ENCODE measurements at places on chromosomes 6 and 20.
A peak's percentile ranks its signal among the peaks of the same experiment; 100 is the strongest.

DNA sequence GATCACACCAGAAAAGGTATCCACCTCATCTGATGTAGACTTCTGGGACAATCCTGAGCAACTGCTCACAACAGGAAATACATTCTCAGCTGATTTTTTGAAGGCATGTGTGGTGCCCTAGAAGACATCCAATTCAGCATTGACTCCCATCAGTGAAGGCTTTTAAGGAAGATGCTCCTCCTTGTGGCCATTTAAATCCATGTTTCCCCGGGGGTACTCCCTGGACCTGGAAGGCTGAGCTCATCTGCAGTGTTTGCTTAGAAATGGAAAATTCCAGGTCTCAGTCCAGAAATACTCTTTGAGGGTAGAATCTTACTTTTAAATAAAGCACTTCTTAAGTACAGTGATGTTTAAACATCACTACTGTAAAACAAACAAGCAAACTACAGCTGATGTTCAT, 195.5 kb upstream of the PDE10A start:
- no peak for DNase-seq
- H3K36me3 ChIP-seq, result peaks cover 4% of the 10 kb centered on the region
- no peak overlapping the region for H3K4me3 ChIP-seq

GRCh38 chr6:8006208-8006607, 58.0 kb downstream of the BLOC1S5 start:
- H3K4me3 ChIP-seq, result no peak overlapping the region
- no peaks in the 10 kb centered on the region for H3K36me3 ChIP-seq
- DNase-seq, result no peak

GRCh38 chr6:110878751-110879522, 4.4 kb downstream of the AMD1 start:
- peaks cover 53% of the 10 kb centered on the region for H3K4me1 ChIP-seq
- no peaks in the 10 kb centered on the region for H3K27me3 ChIP-seq
- peak overlapping the region; percentile 94 for H3K27ac ChIP-seq
- no peak for DNase-seq
- no peaks in the 10 kb centered on the region for H3K36me3 ChIP-seq

DNA sequence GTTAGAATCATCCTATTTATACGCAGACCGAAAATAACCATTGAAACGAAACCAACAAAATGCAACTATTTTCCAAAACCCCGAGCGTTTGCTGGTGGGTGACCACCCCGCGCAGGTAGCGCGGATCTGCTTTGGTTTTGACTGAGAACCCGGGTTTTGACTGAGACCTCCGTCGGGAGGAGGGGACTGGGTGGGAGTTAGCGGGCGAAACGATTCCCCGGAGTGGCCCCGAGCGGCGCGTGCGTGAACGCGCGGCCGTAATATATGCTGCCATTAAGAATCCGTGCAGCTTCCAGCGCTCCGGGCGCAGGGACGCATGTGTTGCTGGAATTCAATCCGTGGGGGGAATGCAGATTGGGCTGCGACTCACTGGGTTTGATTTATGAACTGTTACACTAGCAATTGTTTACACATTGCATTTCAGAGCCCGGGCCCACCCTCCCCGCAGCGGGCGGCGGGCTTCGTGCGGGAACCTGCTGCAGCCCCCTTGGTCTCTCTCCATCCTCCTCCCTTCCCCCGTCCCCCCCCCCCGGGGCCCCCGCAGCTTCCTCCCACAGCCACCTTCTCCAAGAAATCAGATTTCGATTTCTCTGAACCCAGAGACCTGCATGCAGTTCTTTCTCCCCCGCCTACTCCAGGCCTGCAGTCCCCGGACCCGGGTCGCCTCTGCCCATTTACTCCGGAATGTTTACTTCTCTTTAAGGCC, 9.9 kb downstream of the NRN1 start:
- H3K27me3 ChIP-seq, result peaks cover 93% of the 10 kb centered on the region
- H3K4me3 ChIP-seq, result peak overlapping the region; percentile 90
- no peak overlapping the region for H3K27ac ChIP-seq
- no peak for DNase-seq
- peaks cover 12% of the 10 kb centered on the region for H3K36me3 ChIP-seq

GRCh38 chr6:116176596-116176995, 50.7 kb upstream of the COL10A1 start:
- DNase-seq, result no peak
- H3K4me3 ChIP-seq, result no peak overlapping the region
- H3K36me3 ChIP-seq, result peaks cover 2% of the 10 kb centered on the region
- H3K4me1 ChIP-seq, result no peaks in the 10 kb centered on the region
- H3K27me3 ChIP-seq, result no peaks in the 10 kb centered on the region

GRCh38 chr6:165571068-165571682, 91.9 kb downstream of the PDE10A start:
- H3K27me3 ChIP-seq, result no peaks in the 10 kb centered on the region
- H3K4me3 ChIP-seq, result no peak overlapping the region
- DNase-seq, result no peak
- H3K36me3 ChIP-seq, result no peaks in the 10 kb centered on the region

DNA sequence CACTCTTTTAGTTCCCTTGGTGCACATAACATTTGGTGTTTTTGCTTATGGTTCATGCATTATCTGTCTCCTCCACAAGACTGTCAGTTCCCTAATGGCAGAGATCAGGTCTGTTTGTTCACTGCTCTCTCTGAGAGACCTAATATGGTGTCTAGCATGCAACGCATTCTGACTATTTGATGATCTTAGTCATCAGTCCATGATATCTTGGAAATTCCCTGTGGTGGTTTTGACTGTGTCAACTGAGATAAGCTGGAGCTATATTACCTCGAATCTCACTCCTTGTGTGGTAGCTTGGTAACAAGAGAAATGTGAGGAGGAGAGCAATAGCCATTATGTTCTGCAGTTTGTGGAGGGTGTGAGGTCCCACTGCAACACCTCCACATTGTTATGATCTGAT, 229.8 kb downstream of the FRK start:
- H3K4me1 ChIP-seq, result no peaks in the 10 kb centered on the region
- no peak overlapping the region for H3K4me3 ChIP-seq
- no peak overlapping the region for H3K27ac ChIP-seq
- no peaks in the 10 kb centered on the region for H3K27me3 ChIP-seq
- H3K36me3 ChIP-seq, result no peaks in the 10 kb centered on the region

DNA sequence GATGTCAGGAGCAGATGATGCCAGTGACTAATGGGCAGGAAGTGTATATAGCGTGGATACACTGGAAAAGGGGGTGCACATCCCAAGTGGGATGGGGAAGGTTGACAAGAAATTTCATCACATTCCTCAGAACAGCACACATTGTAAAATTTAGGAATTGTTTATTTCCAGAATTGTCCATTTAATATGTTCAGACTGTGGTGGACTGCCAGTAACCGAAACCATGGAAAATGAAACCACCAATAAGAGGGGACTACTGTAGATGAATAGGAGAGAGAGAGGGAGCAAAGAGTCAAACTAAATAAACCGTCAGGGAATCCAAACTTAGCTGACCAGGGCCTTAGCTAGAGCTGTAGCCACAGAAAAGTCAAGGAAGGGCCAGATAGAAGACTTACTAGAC, 164.4 kb upstream of the PRDM1 start:
- peaks cover 8% of the 10 kb centered on the region for H3K27me3 ChIP-seq
- no peak overlapping the region for H3K27ac ChIP-seq
- H3K4me1 ChIP-seq, result peaks cover 2% of the 10 kb centered on the region
- no peak for DNase-seq
- H3K4me3 ChIP-seq, result no peak overlapping the region

- no peak overlapping the region for H3K4me3 ChIP-seq
- H3K27me3 ChIP-seq, result no peaks in the 10 kb centered on the region
- no peak overlapping the region for H3K27ac ChIP-seq
- DNase-seq, result no peak
- H3K36me3 ChIP-seq, result no peaks in the 10 kb centered on the region
These were observed 271.4 kb upstream of the TBX18 start for GRCh38 chr6:85035766-85036165.

- peaks cover 3% of the 10 kb centered on the region for H3K36me3 ChIP-seq
- no peaks in the 10 kb centered on the region for H3K27me3 ChIP-seq
- DNase-seq, result no peak
- H3K27ac ChIP-seq, result no peak overlapping the region
These were observed 39.3 kb downstream of the DTNBP1 start for GRCh38 chr6:15623276-15624116.

DNA sequence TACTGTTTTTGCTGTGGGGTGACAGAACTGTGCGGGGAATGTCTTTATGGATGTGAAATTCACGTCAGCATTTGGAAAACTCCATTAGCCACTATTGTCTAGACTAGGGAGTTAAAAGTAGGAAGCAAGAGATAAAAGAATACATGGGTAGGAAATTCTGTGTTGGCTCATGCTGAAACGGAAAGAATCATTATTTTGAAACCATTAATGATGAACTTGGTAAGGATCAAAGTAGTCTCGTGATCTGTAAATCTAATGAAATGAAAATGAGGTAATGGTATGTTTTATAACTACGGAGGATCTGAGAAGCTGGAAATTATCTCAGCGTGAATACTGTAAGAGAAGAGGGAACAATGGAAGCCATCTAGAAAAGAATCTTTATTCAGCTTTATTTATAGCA, 11.1 kb upstream of the CD40 start:
- no peak for DNase-seq
- H3K4me1 ChIP-seq, result peaks cover 9% of the 10 kb centered on the region
- no peak overlapping the region for H3K27ac ChIP-seq
- H3K27me3 ChIP-seq, result peaks cover 71% of the 10 kb centered on the region

DNA sequence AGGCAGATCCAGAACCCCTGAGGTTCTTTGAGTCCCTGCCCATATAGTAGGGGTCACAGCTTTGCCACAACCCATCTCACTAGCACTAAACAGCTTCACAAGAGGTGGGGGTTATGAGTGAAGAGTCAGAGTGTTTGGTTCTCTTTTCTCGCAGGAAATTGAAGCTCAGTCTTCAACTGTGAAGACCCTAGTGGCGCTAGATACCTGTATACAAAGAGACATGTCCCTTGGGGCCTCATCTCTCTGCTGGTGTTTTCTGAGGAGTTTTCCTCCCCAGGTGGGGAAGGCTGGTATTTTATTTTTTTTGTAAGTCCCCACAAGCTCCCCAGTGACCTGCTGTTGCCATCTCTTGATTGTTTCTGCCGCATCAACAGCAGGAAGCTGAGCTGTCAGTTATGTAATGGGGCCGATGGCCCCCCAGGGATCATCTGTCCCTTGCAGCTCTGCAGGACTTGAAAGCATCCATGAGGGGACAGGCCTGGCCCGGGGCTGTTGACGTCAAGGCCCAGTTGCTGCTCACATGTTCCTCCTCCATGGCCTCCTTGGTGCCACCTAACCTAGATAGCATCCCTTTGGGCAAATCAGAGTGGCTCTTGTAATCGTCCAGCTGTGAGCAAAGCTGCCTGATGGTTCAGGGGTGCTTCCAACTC, 23.1 kb downstream of the STK35 start:
- H3K36me3 ChIP-seq, result no peaks in the 10 kb centered on the region
- no peak overlapping the region for H3K4me3 ChIP-seq
- no peak overlapping the region for H3K27ac ChIP-seq
- no peak for DNase-seq

DNA sequence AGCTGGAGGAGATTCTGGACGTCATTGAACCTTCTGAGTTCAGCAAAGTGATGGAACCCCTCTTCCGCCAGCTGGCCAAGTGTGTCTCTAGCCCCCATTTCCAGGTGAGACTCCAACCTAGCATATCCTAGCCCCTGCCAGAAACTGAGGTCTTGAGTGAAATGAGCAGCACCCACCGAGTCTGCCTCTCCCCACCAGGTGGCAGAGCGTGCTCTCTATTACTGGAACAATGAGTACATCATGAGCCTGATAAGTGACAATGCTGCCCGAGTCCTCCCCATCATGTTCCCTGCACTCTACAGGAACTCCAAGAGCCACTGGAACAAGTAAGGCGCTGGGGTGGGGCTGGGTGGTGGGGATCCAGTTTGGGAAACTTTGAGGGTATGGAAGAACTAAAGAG, 4.6 kb downstream of the MEA1 start:
- DNase-seq, result no peak
- no peak overlapping the region for H3K4me3 ChIP-seq
- peaks cover 8% of the 10 kb centered on the region for H3K36me3 ChIP-seq

DNA sequence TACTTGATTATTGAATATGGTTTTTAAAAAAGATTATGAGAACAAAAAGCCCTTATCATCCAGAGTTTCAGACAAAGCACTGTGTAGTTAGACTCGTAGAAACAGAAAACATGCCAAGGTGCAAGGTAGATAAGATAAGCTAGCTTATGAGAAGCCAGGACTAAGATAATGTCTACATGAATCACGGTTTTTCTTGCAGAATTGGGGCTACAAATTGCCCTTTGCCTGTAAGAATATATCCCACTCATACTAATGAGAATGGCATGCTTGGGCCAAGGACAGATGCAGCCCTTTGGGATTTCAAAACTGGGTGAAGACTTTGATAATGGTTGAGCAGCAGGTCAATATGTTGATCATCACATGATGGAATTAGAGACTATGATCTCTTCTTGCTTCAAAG, 165.3 kb upstream of the PREP start:
- peaks cover 7% of the 10 kb centered on the region for H3K27me3 ChIP-seq
- DNase-seq, result no peak
- no peak overlapping the region for H3K27ac ChIP-seq
- H3K4me1 ChIP-seq, result no peaks in the 10 kb centered on the region
- peaks cover 5% of the 10 kb centered on the region for H3K36me3 ChIP-seq

DNA sequence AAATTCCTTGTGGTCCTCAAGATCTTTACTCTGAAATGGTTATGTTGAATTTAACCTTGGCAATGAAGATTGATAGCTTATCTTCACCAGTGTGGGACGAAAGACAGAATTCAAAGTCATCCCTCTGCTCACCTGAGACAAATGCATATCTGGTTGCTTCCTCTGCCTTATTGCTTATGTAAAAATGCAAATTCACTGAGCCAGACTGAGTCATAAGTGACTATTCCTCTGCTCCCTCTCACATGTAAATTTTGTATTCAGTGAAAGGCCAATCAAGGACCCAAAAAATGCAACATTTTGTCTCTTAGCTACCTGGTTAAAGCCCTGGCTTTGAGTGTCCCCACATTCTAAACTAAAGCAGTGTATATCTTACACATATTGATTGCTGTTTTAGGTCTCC, 593.1 kb upstream of the GJE1 start:
- no peak overlapping the region for H3K27ac ChIP-seq
- H3K4me1 ChIP-seq, result peaks cover 5% of the 10 kb centered on the region
- no peak overlapping the region for H3K4me3 ChIP-seq
- no peaks in the 10 kb centered on the region for H3K36me3 ChIP-seq

DNA sequence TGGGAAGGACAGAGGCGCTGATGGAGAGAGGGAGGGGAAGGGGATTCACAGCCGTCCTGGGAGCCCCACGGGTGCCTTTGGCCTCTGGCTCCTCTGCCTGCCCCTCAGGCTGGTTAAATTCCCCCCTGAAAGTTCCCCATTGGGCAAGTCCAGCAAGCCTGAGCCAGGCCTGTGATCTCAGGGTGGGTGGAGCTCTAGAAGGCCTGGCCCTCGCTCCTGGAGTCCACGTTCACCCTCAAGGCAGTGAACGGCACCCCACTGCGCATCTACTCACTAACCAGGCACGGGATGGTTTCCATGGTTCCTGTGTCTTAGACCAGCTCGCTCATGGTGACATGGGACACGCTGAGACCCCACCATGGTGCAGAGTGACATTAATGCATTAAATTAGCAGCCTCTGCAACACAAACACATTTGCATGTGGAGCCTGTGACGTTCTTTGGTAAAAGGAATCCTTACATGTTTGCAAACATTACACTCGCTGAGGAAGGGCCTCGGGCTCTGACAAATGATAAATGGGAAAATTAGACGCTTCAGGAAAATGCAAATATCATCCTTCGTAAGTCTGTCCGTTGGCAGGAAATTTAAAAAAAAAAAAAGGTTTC, 452.7 kb downstream of the PREX1 start:
- H3K4me1 ChIP-seq, result no peaks in the 10 kb centered on the region
- peaks cover 65% of the 10 kb centered on the region for H3K27me3 ChIP-seq
- H3K4me3 ChIP-seq, result no peak overlapping the region
- no peak overlapping the region for H3K27ac ChIP-seq
- peaks cover 2% of the 10 kb centered on the region for H3K36me3 ChIP-seq

- no peaks in the 10 kb centered on the region for H3K27me3 ChIP-seq
- H3K36me3 ChIP-seq, result no peaks in the 10 kb centered on the region
- H3K4me1 ChIP-seq, result peaks cover 15% of the 10 kb centered on the region
- DNase-seq, result no peak
These were observed 82.6 kb downstream of the INSM1 start for GRCh38 chr20:20450521-20450920.
